ENCODE measurements at places on chromosomes 7 and 10.

- DNase-seq = peak; percentile 94
Observed at GRCh38 chr7:101865031-101865430, 47.6 kb downstream of the CUX1 start.

- DNase-seq = no peak
Observed at GRCh38 chr10:75753621-75754020, 322.2 kb downstream of the LRMDA start.

GRCh38 chr7:716222-716621 lies 10.3 kb upstream of the DNAAF5 start:
- no peak for DNase-seq

- DNase-seq = no peak
Observed at GRCh38 chr7:139481364-139481763, 2.1 kb downstream of the KLRG2 start.

DNA sequence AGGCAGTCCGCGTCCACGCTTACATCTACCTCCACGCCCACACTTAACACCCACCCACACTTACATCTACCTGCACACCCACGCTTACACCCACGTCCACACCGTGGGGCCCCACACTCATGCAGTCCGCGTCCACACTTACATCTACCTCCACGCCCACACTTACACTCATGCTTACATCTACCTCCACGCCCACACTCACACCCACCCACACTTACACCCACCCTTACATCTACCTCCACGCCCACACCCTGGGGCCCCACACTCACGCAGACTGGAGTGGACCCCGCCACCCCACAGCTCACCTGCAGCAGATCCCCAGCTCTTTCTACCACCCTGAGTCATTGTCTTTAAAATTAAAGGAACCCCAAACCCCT lies 32.4 kb upstream of the PWWP2B start:
- DNase-seq = no peak

GRCh38 chr7:125661677-125662076 lies 732.1 kb upstream of the POT1 start:
- DNase-seq = peak; percentile 74

DNA sequence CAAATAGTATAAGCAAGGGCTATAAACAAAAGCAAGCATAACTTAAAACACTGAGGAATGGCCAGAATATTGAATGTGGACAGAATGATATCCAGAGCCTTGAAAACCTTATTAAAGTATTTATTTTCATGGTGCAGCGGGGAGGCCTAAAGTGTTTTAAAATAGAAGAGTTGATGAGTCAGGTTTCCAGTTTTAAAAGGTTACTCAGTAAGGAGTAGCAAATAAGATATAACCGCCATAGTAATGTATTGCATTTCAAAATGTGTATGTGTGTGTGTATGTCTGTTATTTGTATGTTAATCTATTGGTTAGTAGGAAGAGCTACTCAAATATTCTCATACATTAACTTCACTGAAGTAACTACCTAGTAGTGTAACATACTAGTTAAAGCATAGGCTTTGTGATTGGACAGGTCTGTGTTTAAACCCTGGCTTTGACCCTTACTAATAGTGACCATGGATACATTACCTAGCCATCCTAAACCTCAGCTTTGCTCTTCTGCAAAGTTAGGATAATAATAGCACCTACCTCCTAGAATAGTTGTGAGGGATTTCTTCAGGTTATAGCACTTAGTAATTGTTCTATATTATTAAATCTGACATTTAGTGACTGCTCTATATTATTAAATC lies 16.9 kb downstream of the CUTC start:
- no peak for DNase-seq

GRCh38 chr10:36188080-36188453 lies 546.0 kb upstream of the FZD8 start:
- DNase-seq = no peak

DNA sequence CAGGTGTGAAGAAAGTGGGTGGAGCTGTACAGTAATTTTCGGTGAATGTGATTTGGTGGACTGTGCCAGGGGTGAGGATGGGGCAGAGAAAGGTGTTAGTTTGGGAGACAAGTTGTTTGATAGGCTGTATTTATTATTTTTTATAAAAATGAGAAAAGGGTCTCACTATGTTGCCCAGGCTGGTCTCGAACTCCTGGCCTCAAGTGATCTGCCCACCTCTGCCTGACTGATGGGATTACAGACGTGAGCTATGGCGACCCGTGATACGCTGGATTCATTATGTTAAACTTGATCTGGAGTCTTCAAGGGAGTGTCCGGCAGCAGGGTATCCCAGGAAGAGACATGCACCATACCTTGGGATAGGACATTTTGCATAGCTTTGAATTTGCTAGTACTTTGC lies 1.3 kb downstream of the KAT6B start:
- DNase-seq = no peak

- no peak for DNase-seq
Observed at GRCh38 chr10:36109399-36110023, 467.4 kb upstream of the FZD8 start.

- no peak for DNase-seq
Observed at GRCh38 chr7:32564542-32564941, 69.3 kb downstream of the AVL9 start.

DNA sequence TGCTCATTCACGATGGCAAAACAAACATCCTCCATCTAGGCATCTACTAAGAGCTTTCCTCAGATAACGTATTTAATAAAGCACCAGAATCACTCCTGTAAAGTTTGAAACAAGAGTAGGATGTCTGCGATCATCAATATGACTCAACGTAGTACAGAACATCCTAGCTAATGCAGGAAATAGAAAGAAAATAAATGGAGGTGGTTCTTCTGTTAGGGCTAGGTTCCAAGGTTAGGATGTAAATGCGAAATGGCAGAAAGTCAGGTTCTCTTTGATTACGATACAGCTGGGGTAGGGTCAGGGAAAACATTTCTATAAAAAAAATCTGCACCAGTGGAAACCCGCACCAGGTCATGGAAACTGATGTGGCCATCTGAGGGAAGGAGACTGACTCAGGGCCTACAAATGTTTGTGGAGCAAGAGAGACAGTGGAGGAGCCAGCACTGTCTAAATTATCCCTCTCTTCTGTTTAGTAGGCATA lies 29.1 kb downstream of the CCDC6 start:
- DNase-seq = no peak

DNA sequence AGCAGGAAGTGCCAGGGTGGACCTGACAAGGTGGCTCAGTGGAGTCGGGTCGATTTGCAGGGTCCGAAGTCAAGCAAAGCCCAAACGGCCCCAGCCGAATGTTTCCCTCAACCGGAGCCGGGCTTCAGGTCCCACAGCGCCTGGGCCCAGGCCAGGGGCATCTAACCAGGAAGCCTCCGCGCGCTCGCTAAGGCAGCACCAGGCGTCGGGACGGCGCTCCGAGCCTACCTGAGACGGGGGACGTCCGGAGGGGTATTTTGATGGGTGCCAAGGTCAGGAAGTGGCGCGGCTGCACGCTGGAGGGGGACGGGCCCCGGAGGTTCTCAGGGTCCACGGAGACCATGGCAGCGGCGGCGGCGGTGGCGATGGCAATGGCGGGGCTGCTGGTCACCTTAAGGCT lies 51.5 kb downstream of the TCERG1L start:
- no peak for DNase-seq

- no peak for DNase-seq
Observed at GRCh38 chr7:21911341-21911875, 34.3 kb downstream of the CDCA7L start.

DNA sequence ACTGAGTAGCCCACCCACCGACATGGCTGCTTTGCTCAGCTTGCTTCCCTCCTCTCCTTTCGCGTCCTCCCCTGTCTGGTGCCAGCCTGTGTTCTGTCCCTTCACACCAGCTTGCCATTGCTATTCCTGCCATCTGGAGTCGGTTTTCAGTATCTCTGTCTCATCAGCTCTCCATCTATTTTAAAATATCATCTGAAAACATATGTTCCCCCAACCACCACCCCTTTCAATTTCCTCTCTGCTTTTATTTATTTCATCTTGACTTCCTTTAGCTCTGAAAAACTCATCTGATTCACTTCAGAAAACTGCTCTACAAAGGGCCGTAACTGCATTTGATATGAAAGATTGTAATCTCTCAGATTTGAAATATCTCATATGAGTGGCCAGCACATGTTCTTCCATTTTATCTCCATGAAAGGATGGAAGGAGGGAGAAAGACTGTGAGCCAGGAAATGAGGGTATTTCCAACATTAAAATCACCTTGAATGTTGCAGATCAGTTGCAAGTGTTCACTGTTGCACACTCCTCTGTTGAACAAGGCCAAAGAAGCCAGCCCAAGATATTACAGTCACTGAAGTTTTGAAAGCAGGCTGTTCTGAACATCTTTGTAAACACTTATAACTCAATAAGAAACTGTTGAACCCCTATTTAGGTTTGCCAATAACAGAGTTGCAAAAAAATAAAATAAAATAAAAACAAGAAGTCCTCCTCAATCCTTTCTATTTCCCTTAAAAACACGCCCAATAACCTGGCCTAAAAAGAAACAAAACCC lies 202.4 kb upstream of the NEBL start:
- no peak for DNase-seq

DNA sequence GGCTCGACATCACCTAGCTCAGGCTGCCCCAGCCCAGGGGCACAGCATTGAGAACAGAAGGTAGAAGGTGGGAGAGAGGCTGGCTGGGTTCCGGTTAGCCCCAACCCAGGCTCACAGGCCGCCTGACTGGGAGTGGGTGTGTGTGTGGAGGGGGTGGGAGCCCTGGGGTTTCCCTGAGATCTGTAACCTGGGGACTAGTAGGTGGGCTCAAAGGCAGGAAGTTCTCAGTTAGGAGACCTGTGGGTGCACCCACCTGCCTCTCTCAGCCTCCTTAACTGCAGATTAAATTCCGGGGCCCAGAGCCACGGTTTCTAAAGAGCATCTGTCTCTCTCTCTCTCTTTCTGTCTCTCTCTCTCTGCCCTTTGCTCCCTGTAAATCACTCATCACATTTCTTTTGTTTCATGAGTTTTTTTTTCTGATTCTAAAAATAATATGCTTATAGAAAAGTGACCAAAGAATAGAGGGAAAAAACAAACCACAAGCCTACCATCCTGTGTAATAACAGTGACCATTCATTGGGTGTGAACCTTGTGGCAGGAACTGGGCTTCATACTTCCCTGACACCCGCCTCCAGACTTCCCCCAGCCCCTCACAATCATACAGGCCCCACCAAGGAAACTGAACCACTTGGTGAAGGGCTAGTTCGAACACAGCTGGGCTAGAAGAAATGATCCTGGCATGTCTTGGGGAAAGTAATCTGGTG lies 83.4 kb upstream of the SMNDC1 start:
- DNase-seq = no peak

- DNase-seq = no peak
Observed at GRCh38 chr10:1698185-1698584, 39.1 kb downstream of the ADARB2 start.

GRCh38 chr7:14842523-14842922 lies 60.0 kb downstream of the DGKB start:
- no peak for DNase-seq

DNA sequence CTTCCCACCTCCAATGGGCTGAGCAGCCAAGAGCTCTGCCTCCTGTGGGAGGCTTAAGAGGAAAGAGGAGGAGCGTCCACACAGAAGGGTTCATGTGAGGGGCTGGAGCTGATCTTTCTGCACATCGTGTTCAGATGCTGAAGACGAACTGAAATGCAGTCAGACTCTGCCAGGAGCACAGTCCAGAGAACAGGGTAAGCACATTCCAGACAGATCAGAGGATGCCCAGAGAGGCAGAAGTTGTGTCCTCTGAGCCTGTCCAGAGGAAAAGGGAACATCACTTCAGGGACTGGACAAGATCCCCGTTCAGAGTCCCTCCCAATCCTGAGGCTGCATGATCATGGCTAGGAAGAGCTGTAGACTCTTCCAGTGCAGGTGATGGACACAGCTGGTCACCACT lies 72.9 kb downstream of the ITIH5 start:
- DNase-seq = no peak

- no peak for DNase-seq
Observed at GRCh38 chr7:16084875-16085274, 336.5 kb downstream of the CRPPA start.

- DNase-seq = no peak
Observed at GRCh38 chr7:109983618-109984017, 1107.3 kb upstream of the LRRN3 start.

GRCh38 chr7:20241194-20241910 lies 24.2 kb upstream of the MACC1 start:
- DNase-seq = no peak

- no peak for DNase-seq
Observed at GRCh38 chr7:28979776-28980175, 21.6 kb upstream of the TRIL start.

GRCh38 chr7:94333810-94334209 lies 60.9 kb upstream of the COL1A2 start:
- no peak for DNase-seq

GRCh38 chr10:95168694-95169093 lies 25.3 kb upstream of the ACSM6 start:
- DNase-seq = no peak

GRCh38 chr7:86411814-86412213 lies 231.9 kb upstream of the GRM3 start:
- no peak for DNase-seq

GRCh38 chr7:107014387-107015023 lies 30.0 kb upstream of the PRKAR2B start:
- DNase-seq = no peak

DNA sequence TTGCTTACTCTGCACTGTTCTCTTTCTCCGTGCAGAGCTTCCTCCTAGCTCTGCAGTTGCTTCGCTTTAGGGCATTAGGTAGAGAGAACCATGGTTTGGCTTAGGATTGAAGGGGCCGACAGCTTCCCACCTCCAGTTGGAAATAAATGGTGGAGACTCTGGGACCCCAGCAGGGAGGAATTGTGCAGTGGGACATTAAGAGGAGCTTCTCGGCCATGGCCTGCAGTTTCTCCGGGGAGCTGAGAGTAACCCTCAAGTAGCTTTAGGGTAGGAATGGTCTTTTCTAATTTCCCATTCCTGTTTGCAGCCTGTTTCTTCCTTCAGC lies 1.2 kb downstream of the SUFU start:
- DNase-seq = no peak

- DNase-seq = peak; percentile 66
Observed at GRCh38 chr7:100156331-100157068, 2.0 kb downstream of the TRAPPC14 start.

- DNase-seq = peak; percentile 78
Observed at GRCh38 chr7:50329775-50330174, 25.3 kb downstream of the IKZF1 start.

- no peak for DNase-seq
Observed at GRCh38 chr10:118407026-118407425, 64.9 kb upstream of the FAM204A start.

GRCh38 chr10:124935946-124936345 lies 6.0 kb upstream of the ZRANB1 start:
- no peak for DNase-seq

- DNase-seq = peak; percentile 77
Observed at GRCh38 chr10:89245802-89246201, 5.8 kb downstream of the LIPA start.

DNA sequence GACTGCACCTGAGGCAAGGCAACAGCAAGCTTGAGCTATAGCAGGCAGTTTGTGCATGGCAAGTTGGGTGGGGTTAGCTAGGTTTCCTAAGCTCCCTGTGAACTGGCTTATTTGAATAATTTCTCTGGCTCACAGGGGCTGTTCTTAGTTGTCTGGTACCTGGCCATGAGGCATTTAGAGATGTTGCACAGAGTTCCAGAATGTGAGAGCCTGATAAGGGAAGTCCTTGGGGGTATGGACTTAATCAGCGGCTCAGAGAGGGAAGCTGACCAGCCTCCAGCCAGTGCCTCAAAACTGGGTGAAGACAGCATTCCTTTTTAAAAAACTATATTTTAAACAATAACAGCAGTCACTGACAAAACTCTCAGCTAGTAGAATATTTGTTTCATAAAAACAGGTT lies 307.4 kb downstream of the FZD1 start:
- DNase-seq = no peak
